Thymus (tissue), 14 donors: ENCODE measurements at places on chromosomes 6 and 20. TPM values are rescaled to one million over a fixed set of nuclear protein-coding genes. Genes with fewer than 3 reads are reported as not detected.
A peak's percentile ranks its signal among the peaks of the same experiment; 100 is the strongest.

- peak; percentile 9 for DNase-seq
Observed at GRCh38 chr20:63442100-63442493, 30.4 kb downstream of the KCNQ2 start.

- no peak for DNase-seq
Observed at GRCh38 chr20:24961384-24962181, 12.5 kb downstream of the CST7 start.

DNA sequence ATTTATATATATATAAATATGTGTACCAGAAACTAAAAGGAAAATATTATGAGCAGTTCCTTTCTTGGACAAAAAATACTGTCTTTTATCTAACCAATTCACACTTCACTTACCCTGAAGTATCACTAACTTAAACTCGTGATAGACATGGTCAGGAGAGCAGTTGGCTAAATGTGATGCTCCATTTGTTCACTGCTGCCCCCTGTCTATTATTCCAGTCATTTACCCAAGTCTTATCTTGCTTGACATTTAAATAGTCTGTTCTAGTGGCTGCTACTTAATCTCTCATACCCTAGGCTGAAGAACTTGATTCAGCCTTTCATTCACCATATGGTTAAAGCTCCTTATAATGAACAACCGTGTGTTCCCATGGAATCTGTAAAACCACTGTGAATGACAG is 789.6 kb upstream of the EYS start:
- no peak for DNase-seq

Gene NCOA6
- polyA plus RNA-seq: 35.6 TPM

- no peak for DNase-seq
Observed at GRCh38 chr6:46491201-46491627, at the start of gene RCAN2. Gene RCAN2, minus strand, starts transcription at chr6:46491449.

- DNase-seq: no peak
Observed at GRCh38 chr20:60056407-60057122, 98.3 kb downstream of the CDH26 start.

- DNase-seq: no peak
Observed at GRCh38 chr20:49579874-49580812, 12.2 kb upstream of the PTGIS start.

DNA sequence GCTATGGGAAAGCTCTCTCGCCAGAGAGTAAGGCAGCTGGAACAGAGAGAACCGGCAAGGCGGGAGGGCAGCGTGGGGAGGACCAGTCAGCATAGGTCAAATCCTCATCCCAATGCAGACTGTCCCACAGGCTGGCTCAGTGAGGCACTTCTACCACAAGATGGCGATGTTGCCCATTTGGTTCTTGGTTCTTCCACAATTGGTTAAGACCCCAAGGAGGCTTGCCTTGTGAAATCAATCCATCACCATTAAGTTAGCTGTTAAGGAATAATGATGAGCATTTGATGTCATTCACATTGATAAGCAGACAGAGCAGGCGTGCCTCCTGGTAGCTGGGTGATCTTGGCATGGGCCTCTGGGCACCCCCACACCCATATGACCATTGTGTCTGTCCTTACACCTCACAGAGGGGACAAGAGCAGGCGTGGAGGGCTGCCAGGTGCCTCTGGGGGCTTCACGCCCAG is 2.4 kb downstream of the CSTL1 start:
- peak; percentile 64 for DNase-seq

Gene TBXT
- 0.02 TPM for polyA plus RNA-seq

Gene TMEM244
- polyA plus RNA-seq: not detected

DNA sequence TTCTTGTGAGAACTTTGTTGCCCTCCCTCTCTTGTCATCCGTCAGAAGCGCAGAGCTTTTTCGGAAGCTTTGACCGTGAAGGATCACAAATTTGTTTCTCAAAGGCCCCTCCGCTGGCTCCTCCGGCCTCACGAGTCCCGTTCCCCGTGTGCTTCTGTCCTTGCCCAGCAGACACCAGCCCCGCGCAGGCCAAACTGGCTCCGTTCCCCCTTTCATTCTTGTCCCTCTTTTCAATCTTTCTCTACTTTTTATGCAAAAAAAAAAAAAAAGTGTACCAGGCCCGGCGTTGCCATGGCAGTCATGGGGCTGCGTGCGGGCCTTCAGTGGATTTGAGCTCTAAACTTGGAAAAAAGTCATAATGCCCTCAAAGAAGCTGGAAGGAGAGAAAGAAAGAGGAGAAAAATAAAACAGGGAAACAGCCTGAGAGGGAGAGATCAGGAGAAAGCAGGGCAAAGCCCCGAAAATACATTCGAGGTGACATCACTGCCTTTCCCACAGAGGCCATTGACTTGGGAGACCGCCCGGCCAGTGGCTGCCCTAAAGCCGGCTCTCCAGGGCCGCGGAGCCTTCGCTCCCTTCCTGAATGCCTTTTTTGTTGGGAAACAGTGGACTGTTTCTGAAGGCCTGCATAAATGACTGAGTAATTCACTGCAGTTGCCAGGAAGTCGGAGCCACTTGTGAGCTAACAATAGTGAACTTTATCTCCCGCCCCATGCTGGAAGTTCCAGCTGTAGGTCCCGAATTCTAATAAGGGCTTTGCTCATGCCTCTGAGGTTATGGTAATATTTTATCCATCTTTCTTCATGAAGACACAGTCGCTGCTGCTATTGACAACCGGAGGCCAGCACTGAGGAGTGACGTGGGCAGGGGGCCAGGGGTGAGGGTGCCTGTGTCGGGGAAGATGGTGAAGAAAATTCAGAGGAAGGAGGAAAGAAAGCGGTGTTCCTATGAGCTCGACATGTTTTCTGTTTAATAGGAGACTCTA is 670.9 kb downstream of the QKI start:
- no peak for DNase-seq

DNA sequence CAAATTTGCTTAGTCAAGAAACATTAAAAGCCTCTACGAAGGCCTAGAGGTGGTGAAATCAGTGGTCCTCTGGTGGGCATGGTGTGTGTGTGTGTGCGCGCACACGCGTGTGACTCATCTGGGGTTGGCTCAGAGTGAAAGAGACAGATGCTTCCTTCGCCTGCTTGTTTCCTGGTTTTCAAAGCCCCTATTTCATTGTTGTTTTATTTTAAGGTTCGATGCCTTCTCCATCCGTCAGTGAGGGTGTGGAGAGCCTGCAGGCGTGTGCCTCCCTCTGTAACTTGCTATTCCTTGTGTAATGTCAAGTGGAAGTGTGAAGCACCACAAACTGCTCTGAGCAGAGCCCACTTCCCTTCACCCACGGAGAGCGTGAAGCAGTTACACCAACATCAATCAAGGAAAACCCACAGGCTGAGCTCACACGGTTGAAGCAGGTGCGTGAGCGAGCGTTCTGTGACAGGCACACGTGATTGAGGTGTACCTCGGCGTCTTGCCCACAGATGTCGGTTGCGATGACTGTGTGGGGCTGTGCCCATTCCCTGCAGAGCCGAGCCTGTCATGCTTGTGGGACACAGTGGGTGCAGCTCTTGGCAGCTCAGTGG is 233.9 kb downstream of the PRL start:
- DNase-seq: peak; percentile 98

- DNase-seq: no peak
Observed at GRCh38 chr6:165861226-165861625, 198.2 kb upstream of the PDE10A start.

Gene PBOV1
- not detected for polyA plus RNA-seq

- DNase-seq: no peak
Observed at GRCh38 chr6:90351696-90352095, 55.1 kb upstream of the BACH2 start.

Gene MARCKS
- polyA plus RNA-seq: 87.5 TPM

Gene ANGPT4
- 0.34 TPM for polyA plus RNA-seq

Gene HCRTR2
- polyA plus RNA-seq: 0.07 TPM

Gene ACTL10
- polyA plus RNA-seq: 2.8 TPM

Gene DNAH8
- polyA plus RNA-seq: 0.11 TPM

DNA sequence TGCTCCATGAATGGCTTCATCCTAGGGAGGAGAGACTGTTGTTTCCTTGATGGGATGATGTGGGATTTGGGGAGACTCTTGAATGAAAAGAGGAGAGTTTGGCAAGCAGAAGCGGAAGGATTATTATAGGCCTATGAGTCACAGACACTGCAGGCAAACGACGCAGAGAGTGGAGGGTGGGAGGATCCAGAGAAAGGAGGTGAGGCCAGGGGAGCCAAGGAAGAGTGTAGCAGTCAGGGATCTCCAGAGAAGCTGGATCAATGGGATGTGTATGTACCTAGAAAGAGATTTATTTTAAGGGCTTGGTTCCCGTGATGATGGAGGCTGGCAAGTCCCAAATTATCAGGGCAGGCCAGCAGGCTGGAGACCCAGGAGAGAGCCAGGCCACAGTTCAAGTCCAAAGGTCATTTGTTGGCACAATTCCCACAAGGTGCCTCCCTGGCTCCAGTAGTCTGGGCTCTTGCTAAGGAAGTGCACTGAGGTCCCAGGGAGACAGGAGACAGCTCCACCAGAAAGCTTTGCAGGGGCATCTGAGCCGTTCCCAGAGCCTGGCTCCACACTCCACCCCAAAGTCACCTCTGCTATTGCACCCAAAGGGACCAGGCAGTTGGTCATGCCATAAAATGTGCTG is 76.0 kb downstream of the ADTRP start:
- no peak for DNase-seq

Gene TRDN
- polyA plus RNA-seq: 0.18 TPM
